NCI-H2081 treated with DMSO at 0.1 percent for 48 hours (cell line): ENCODE measurements at places on chromosomes 16 and 17.

DNA sequence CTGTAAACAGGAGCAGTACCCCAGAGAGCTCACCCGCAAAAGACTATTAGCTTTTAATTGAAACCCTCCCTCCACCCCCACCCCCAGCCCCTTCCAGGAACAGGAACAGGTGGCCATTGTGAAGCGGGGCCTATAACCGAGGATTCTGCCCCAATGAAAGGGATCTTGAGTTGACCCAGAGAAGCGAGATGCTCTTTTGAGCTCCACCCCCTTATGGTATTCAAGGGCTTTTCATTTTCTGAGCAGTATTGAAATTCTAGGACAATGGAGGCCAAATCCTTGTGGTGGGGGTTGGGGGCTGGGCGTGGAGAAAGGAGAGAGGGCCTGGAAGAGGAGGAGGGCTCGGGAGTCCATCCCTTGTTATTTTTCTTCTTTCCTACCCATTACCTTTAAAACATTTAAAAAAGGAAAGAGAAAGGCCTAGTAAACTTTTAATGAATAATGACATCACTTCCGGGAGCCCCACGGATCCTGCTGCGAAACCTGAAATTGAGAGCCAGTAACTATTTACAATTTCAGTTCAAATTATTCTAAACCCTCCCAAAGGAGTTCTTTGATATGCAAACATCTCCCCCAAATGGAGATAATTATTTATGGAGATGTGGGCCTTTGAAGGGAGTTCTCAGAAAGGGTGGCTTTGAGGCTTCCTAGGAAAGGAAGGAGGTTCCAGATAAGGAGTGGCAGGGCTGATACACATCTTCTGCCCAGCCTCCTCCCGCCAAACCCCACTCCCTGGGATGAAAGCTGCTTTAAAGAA, 30.5 kb downstream of the HS3ST3B1 start:
- DNase-seq, result no peak

DNA sequence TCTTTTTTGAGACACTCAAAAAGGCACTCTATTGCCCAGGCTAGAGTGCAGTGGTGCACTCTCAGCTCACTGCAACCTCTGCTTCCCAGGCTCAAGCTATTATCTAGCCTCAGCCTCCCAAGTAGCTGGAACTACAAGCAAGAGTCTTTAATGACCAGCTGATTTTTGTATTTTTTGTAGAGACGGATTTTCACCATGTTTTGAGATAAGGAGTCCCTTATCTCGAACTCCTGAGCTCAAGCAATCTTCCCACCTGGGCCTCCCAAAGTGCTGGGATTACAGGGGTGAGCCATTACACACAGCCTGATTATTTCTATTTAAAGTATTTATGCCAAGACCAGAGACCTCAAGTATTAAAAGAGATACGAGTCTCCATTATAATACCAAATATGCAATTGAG, 566.1 kb upstream of the CA10 start:
- no peak for DNase-seq

DNA sequence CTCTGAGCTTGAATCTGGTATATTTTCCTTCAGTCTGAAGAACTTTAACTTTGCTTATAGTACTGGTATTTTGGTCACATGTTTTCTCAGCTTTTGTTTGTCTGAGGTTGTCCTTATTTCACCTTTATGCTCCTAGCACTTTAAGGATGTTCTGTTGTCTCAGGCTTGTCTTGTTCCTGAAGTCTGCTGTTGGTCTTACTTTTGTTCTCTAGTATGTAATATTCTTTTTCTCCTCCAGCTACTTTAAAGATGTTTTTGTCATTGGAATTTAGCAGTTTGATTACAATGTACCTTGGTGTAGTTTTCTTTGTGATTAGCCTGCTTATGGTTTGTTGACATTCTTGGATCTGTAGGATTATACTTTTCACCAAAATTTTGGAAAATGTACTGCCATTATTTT, 23.6 kb downstream of the RPTOR start:
- no peak for DNase-seq

DNA sequence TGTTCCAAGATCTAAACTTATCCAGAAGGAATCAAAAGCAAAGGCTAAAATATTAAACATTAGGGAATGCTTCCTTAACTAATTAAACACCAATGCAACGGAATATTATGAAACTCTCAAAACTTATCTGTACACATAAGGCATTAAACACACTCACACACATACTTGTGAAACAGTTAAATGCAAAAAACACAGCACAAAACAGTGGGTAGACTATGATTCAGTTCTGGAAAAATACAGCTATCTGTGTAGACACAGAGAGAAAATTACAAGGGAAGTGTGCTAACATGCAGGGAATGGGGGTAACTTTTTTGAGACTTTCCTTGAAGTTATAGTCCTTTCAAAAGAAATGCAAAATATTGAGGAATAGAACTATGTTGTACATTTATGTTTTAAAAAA, 36.7 kb upstream of the CCL1 start:
- DNase-seq, result no peak

DNA sequence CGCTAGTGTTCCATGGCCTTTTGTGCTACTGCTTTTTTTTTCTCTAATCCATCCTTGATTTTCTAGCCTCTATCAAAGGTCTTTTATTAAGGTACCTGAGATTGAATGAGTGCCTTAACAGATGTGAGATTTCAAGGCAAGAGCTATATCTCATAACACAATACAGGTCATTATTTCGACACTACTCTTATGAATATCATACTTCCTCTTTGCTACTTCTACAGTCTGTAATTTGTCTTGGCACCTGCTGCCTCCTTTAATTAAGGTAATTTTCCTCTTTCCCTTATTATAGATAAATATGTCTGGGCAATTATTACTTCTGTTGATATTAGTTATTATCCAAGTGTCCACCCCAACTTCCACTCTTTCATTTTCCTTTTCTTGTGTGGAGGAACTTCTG, 5.3 kb downstream of the KRT28 start:
- no peak for DNase-seq

- no peak for DNase-seq
Measured at GRCh38 chr17:74678541-74678940, 34.2 kb downstream of the CD300LF start.

DNA sequence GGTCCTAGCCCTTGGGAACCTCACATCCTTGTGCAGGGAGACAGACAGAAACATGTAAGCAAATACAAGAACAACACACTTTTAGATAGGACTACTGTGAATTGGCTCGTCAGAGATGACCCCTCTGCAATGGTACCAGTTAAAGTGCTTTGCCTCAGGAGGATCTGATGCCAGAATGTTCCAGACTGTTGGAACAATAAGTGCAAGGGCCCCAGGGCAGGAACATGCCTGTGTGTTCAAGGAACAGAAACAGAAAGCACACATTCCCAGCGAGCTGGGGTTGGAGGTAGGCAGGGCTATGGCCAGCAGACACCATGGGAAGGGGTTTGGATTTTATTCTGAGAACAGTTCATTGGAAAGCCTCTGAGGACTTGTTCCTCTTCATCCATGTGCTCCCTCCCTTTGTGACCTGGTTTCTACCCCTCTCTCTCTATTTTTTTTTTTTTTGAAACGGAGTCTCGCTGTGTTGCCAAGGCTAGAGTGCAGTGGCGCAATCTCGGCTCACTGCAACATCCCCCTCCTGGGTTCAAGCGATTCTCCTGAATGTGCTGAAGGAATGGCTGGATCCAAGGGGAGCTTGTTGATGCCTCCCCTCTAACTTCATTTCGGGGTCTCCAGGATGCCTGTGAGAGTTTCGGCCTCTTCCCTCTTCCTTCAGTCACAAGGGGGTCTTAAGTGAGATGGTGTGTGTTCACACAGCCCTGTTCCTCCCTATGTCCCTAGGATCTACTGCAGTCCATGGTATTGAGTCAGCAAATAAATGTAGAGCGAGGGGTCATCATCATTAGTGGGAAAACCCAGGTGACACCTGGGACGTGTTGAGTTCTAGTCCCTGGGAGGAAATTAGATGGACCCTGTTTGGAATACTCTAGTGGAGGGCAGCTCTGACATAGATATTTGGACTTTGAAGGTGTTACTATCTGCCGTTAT, 6.4 kb downstream of the STAT5A start:
- DNase-seq, result no peak

GRCh38 chr16:67530013-67530939, 1.6 kb downstream of the RIPOR1 start:
- no peak for DNase-seq

- no peak for DNase-seq
Measured at GRCh38 chr17:2749058-2749783, at the start of gene CCDC92B. Gene CCDC92B (minus strand): TSS chr17:2749652. CDS start chr17:2735145, 14,507 bp downstream.

DNA sequence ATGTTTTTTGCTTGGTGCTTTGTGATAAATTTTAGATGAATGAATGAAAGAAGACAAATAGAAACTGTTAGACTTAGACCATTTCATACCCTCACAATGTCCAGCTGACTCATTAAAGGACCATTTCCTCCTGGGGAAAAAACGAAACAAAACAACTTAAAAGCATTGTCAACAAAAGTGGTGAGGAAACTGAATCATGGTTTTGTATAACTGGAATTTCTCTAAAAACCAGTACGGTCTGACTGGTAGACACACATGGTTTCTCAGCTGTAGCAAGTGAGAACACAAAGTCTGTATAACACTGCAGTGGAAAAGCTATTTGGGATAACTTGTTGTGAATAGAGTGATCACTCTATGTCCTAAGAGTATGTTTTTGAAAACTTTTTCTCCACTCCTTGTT, 5.3 kb upstream of the DDX52 start:
- no peak for DNase-seq

DNA sequence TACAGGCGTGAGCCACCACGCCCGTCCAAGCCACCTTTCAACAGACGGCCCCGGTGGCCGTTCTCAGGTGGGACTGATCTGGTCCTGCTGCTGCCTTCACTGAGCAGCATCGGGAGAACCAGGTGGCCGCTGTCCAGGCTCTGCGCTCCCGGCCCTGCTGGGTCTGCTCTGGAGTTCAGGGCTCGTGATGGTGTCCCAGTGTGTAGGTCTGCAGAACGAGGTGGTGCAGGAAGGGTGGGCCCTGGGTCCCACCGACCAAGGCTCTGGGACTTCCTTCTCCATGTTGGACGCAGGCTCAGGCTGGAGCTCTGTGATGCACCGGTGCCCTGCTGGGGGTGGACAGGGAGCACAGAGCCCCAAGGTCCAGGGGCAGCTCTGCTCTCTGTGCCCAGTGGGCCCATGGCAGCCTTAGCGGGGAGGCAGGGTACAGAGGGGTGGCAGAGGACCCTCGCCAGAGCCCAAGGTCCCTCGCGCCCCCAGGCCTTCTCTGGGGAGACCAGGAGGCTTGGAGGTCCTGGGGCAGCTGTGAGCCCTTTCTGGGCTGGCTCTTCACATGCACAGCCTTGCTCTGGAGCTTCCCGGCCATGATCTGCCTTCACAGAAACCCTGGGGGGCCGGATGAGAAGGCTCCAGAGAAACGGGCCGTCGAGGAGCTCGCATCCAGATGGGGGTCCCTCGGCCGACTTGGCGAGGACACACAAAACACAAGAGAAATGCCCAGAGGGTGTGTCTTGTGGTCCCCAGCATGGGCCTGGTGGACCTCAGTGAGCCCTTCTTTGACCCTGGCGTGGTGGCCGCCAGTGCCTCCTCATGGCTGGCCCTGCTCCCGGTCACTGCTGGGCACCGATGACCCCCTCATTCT, 26.9 kb upstream of the BAHCC1 start:
- DNase-seq, result no peak

- no peak for DNase-seq
Measured at GRCh38 chr17:9553181-9553580, 22.4 kb downstream of the STX8 start.

- no peak for DNase-seq
Measured at GRCh38 chr17:63925615-63926014, 6.5 kb downstream of the CD79B start.

GRCh38 chr17:40315206-40315605, 6.2 kb downstream of the RARA start:
- DNase-seq, result no peak

- no peak for DNase-seq
Measured at GRCh38 chr17:50890675-50891516, 24.7 kb upstream of the TOB1 start.

GRCh38 chr17:28898527-28898955, 1.0 kb upstream of the FLOT2 start:
- no peak for DNase-seq

DNA sequence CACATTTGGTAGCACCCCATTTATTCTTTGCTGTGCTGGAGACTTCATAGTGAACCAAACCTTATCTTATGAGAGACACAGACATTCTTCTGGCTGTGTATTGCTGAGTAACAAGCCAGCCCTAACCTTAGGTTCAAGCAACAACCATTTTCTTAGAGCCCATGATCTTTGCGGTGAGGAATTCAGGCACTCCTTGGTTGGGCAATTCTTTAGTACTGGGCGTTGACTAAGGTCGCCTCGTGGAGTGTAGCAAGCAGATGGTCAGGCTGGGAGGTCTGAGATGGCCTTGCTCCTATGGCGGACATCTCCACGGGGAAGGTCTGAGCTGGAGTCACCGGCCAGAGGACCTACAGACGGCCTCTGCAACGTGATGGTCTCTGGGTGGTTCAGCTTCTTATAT, 43.1 kb downstream of the ARSG start:
- no peak for DNase-seq

GRCh38 chr17:633641-634101, 81.0 kb downstream of the VPS53 start:
- DNase-seq, result no peak

DNA sequence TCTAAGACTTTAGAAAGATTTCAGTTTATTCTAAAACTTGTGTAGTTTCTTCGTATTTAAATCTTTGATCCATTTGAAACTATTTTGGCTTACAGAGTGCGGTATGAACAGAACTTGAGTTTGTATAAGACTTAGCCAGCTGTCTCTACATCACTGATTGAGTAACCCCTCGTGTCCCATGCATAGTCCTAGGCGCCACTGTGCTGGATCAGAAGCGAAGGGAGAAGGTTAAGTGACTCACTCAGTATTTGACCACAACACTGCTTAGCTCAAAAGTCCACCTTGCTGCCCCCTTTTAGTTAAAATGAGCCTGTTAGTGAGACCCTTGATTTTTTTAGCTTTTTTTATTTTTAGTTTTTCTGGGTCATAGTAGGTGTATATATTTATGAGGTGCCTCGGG, 28.4 kb downstream of the CD300LB start:
- no peak for DNase-seq

GRCh38 chr17:74686761-74687160, 26.0 kb downstream of the CD300LF start:
- no peak for DNase-seq

DNA sequence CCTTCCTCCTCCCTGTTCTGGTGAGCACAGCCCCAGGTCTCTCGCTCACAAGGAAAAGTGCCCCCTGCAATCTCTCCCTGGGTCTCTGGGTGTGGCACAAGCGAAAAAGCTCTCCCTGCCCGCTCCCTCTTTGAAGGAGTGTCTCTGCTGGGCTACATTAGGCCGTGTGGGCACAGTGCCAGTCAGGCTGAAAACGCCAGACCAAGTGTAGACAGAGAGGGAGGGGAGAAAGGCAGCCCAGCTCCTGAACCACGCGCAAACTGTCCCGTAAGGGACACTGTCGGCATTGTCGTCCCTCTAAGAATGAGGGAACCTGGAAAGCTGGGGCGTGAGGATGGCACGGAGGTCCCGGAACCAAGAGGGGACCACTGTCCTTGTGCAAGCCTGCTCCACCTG, 3.9 kb downstream of the SMIM5 start:
- no peak for DNase-seq

- DNase-seq, result no peak
Measured at GRCh38 chr17:28261219-28261618, 57.8 kb upstream of the TMEM97 start.
